Brain microvascular endothelial cell (primary cell): ENCODE measurements at places on chromosomes 7 and 10.

GRCh38 chr10:107978455-107978854 lies 813.9 kb upstream of the SORCS1 start:
- DNase-seq, result no peak

DNA sequence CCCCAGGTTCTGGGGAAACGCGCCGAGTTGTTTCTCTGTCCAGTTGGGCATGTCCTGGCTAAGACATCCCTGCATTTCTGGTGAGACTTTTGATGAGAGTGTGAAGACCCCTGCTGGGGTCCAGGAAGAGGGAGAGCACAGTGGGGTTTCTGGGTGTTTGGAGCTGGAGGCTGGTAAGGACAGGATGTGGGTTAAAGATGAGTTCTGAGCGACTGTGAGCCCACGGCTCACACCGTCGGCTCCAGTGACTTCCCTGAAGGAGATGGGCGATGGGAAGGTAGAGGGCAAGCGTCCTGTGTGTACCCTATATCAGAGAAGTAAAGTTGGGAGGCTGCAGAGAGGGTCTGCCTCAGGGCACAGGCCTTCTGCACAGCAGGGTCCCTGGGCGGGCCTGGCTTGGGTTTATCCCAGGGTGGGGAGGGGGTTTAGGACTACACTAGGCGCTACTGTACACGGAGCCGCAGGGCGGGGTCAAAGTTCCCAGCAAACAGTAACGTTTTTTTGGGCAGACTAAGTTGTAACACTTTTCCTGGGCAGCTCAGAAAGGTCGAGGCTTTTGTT lies 3.6 kb downstream of the EMX2 start:
- no peak for DNase-seq

DNA sequence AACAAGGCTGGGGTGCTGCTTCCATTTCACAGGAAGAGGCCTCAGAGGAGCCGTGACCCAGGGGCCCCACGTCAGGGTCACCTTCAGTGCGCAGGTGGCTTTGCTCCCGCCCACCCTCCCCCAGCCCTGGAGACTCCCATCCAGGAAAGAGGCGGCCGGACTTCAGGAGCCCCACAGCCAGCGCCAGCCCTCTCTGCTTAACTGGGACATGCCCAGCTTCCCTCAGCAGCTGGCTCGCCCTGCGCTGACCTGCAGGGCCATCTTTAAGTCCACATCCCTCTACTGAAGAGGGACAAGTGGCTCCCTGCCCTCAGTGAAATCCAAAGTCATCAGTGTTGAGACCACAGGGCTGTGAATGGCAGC lies 141.9 kb upstream of the PPP2R2D start:
- DNase-seq, result no peak

DNA sequence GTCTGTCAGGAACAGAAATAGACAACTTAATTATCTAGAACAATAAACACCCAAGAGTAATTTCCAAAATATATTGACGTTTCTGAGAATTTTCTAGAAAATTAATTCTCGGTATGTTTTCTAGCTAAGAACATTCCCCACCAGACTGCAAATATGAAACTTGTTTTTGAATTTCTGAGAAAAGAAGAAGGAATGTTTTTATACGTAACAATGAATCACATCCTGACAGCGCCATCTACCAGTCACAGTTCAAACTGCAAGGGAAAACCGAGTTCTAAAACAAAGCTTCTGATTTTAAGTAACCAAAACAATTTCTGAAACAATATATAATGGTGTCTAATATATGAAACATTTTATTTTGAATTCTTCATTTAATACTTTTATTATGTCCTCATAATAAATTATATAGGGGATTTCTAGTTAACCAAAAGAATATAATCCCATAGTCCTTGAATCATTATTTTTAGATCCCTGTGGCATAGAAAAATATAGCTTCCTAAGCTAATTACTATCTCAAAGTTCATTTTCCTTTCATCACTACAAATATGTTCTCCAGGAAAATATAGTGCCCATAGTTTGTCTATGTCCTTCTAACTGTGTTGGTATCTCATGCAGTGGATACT lies 34.5 kb upstream of the MEOX2 start:
- DNase-seq, result peak; percentile 77

DNA sequence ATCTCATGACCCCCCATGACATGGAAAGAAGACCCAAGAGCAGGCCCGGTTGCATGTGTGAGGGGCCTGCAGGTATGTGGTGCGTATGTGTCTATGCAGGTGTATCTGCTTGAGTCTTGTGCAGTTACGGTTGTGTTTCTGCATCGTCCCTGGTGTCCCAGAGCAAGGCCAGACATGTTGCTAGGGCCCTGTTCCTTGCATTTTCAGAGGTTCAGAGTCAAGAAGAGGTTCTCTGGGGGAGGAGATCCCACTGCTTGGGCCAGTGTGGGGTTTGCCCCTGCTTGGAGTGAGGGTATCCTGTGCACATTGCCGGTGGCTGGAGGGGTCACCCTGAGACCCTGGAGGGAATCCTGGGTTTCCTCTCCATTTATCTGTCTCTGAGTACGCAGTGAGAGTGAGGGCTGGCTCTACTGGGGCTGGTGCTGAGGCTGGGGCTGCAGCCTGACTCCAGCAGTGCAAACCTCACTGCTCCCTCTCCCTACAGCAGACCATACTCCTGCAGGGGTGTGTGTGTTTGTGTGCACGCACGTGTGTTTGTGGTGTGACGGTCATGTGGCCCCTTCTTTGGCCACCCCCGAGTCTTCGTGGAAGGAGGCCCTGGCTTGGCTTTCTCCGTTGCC lies 4.1 kb downstream of the TRIM8 start:
- DNase-seq, result no peak

DNA sequence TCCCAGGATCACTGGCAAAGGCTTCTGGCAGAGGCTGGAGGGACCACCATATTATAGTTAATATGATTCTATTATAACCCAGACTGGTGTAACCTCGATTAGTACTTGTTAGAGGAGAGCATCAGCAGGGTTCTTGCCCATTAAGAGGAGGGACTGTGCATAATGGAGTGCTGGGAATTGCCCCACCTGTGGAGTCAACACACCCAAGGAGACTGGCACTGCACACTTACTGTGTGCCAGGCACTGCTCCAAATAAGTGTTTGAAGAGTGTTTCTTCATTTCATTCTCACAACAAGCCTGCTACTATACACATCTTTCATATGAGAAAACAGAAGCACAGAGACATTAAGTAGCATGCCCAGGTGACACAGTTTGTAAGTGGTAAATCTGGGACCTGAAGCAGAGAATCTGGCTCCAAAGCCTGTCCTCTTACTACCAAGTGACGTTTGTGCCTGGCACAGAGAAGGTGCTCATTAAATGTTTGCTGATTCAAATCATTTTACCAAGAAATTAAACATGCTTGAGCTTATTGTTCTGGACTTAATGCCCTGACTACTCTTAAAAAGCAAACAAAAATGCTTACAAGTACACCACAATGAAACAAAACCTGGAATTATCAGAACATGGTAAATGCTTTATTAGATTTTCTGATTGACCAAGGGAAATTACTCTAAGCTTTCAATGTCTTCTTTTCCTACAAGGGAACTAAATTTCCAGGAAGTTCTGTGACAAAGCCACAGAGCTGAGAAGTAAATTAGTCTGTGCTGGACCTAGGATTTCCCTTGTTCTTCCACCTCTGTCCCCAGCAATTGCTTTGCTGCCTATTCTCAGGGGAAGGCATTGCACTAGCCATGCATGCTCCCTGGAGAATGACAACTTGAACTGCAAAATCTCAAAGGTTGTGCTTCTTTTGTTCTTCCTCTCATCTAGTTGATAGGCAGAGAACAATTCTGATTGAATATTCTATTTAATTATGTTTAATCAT lies 809 bp downstream of the SLC13A1 start:
- DNase-seq, result no peak
